ENCODE measurements at places on chromosomes 5 and 9.

GRCh38 chr9:122314165-122314564, 49.5 kb downstream of the MRRF start:
- no peak for DNase-seq

DNA sequence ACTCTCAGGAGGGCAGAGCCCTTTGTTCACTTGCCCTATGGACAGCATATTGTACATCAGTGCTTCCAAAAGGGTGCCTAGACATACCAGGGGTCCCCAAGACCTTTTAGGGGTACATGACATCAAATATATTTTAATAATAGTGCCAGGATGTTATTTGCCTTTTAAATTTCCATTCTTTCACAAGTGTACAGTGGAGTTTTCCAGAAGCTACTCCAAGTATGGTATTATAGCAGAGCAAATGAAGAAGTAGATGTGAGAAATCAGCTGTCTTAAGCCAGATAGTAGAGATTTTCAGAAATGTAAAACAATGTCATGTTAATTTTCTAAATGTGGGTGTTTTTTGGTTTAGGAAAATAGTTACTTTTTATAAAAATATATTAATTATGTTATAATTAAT, 15.6 kb downstream of the PTTG1 start:
- DNase-seq, result no peak

DNA sequence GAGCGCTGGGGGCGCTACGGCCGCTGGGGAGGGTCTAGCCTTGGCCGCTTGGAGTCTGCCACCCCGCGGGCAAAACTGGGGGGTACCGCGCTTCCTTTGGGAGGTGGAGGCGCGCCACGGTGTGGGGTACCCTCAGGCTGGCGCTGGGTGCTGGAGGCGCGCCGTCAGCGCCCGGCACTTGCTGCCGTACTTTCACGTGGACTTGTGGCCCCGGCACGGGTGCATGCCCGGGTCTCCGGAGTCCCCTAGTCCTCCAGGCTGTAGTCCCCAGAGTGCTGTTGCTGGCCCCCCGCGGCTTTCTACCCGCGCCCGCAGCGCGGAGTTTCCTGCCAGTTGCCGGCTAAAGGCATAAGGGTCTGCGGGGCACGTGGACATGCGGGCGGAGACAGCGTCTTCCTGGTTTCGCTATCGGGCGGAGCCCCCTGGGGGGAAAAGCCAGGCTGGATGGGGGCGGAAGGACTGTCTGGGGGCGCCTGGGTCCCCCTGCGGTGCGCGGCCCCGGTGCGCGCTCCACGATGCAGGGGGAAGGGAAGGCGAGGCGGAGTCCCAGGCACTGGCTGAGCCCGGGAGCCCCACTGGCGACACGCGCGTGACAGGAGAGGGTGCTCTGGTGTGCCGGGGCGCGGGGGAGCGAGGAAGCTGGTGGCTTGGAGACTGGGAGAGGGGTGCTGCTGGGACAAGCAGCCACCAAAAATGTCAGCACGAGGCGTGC, 666 bp downstream of the PPARGC1B start:
- peak; percentile 50 for DNase-seq

DNA sequence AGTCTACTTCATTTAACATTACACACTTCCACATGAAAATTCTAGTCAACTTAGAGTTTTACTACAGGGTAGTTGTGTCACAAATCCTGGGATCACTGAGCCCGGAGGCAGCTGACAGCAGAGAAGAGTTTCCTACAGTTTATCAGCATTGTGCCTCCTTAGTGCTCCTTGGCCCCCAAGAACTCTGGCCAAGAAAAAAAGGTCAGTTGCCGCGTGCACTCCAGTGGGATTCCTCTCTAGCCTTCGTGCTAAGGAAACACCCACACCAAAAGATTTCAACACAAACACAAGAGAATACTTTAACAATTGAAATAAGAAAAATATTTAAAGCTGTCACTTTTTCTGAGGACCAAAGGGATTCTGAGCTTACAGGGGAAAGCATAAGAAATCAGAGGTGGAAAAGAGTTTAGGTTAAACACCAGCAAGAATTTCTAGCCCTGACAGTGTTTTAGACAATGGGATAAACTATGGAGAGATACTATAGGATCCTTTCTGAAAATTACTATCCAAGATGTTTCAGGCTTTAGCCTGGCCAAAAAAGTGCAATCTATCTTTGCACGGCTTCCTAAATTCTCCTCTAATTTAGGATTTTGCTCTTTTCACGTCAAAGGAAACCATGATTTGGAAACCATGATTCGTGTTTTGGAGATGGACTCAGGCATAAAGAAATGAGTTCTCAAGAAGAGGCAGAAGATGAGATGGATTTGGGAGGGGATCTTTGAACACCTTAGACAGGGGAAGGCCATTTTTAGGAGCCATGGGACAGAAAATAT, 606.8 kb downstream of the RAB3C start:
- DNase-seq, result no peak

DNA sequence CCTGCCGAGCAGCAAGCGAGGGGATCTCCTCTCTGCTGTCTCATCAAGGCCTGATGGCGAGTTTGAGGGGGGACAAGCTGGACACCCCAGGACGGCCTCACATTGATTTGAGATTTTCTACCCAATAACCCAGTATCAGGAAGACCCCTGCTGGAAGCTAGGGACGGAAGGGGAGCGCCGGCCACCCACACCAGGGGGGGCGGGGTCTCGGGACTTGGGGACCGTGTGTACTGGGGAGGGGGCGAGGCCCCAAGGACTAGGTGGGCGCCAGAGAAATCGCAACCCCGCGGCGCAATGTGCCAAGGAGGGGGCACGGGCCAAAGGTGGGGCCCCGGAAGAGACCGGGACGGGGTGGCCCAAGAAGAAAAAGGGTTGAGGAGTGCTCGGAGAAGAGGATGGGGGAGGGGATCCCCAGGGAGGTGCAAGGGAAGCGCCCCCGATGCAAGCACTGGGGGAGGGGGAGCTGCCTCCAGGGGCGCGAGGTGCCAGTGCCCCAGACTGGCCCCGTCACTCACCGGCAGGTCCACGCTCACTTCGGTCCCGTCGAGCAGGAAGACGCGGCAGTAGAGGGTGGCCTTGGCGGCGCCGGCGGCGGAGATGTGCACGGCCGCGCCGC, 1.1 kb downstream of the EPB41L4B start:
- no peak for DNase-seq

- DNase-seq, result no peak
Observed at GRCh38 chr5:95963650-95964410, 2.2 kb upstream of the ELL2 start.

DNA sequence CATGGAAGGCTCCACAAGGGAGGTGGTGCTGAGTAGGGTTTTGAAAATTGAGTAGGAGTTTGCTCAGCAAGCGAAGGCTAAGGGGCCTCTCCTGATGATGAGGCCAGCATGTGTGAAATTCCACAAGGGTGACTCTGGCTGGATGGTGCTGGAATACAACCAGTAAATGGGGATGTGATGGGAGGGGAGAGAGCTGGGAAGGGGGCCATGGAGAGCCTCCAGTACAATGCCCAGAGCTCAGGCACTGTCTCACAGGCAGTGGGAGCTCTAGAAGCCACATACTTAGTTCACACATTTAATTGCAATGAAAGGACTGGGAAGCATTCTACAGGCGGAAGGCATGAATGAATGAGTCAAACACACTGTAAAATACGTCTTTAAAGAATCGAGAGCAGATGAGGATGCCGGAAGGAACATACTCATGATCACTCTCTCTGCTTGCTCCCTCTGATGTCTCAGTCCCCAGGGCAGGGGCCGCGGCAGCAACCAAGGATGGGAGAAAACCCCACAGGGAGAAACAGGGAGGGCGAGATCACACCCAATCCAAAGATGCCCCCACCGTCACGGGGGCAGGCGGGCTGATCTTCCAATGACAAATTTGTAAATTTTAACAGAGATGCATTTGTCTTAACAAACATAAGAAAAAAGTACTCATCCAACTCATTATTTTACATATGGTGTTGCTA, 261.0 kb downstream of the NSG2 start:
- no peak for DNase-seq

DNA sequence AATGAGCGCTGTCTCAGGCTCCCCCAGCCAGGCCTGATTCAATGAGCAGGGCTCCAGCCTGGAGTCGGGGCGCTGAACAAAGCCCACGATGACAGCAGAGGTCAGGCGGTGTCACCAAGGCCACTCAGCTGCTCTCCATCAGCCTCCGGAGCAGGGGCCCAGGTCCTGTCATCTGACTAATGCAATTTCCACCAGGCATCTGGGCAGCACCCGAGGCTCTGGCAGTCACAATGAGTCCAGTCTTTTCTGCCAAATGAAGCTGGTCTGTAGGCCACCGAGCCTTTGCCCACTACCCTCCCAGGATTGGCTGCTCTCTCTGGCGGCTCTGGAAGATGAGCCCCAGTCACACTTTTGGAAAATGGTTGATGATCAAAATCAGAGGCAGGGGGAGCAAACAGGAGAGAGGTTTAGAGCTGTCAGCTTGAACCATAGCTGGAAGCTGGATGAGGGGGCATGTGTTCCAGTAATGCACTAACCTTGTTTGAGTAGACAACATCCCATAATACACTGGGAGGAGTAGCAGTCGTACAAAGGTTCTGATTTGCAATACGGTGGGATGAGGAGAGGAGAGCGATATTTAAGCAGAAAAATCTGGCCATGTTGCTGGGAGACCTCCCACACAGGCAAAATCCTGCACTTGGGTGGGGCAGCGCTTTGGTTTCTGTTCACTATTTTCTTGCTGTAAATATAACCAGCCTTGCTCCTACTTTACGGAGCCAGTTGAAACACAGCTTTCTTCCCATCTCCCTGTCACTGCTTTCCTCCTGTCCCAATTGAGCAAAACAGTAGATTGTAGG, 306.4 kb upstream of the PANK3 start:
- no peak for DNase-seq

- DNase-seq, result no peak
Observed at GRCh38 chr5:145362266-145362665, 472.9 kb downstream of the PRELID2 start.

GRCh38 chr9:5452286-5452609, 1.9 kb downstream of the CD274 start:
- no peak for DNase-seq

DNA sequence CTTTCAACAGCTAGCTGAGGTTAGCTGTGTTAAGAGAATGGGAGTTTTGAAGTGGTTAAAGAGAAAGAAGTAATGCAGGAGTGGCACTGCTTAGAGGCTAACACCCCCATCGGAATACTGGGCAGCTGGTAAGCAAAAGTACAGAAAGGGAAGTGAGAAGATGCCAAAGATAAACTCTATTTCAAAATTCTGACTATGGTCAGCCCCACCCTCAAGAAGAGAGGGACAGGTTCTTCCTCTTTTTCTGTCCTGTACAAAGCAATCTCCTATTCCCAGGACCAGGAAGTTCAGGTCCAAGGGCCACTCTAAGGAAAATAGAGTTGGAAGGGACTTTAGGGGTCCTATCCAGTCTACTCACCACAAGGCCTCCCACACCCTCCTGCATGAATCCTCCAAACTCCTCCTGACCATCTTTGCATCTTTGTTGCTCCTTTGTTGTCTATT, 45.9 kb upstream of the JAK2 start:
- no peak for DNase-seq

GRCh38 chr5:33556330-33557328, 115.9 kb downstream of the TARS1 start:
- no peak for DNase-seq

- no peak for DNase-seq
Observed at GRCh38 chr5:98770209-98770910, 3.1 kb upstream of the RGMB start.

- DNase-seq, result no peak
Observed at GRCh38 chr9:98046180-98046543, 10.4 kb upstream of the NANS start.

- no peak for DNase-seq
Observed at GRCh38 chr5:135371622-135372232, 27.3 kb downstream of the MACROH2A1 start.

GRCh38 chr9:110933350-110934001, 104.8 kb downstream of the LPAR1 start:
- no peak for DNase-seq

- DNase-seq, result no peak
Observed at GRCh38 chr9:117258184-117258866, 156.5 kb downstream of the ASTN2 start.

DNA sequence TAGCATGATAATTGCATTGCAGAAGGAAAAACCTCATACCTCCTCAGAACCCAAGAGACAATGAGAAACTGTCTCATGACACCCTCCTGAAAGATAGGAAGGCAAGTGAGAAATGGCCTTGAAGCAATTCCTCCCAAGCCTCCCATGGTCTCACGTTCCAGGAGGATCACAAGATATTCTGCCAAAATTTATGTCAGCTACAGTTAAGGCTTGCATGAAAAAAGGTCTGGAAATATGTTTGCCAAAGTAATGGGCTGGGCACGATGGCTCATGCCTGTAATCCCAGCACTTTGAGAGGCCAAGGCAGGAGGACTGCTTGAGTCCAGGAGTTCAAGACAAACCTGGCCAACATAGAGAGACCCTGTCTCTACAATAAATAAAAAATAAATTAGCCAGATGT, 12.6 kb upstream of the HOMER1 start:
- no peak for DNase-seq

DNA sequence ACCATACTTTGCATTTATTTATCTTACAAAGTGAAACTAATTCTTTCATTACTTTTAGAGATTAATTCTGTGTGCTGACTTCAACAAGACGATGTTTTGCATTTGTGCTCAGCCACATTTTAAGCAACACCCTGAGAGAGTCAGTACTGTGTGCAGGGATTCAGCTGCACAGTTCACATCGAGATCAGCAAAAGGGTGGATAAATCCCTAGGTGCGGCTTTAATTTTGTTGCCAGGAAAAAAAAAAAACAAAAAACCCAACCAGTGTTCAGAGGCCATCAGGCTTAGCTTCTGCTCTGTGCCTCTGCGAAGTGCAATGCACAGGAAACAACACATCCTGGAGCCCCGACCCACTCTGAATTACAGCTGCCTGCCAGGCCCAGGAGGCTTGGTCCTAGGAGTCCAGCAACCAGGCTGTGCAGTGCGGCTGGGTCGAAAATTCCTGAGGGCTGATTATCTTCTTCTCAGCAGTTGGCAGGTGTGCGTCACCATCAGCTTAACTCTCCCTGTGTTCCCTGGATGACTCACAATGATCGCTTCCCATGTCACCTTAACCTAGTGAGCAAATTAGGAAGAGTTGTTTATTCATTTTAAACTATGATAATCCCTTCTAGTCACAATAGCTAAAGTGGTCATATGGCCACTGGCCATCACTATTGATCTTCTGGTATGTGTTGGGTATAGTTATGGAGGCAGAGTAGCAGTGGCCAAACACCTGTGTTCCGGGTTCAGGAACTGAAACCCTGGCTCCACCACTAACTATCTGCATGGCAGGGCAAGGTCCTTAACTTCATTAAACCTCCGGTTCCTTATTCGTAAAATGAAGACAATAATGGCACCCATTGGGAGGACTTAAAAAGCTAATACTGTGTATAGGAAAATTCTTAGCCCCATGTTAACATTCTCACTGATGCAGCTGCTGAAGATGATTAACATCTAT, 31.2 kb upstream of the NDUFB6 start:
- no peak for DNase-seq

DNA sequence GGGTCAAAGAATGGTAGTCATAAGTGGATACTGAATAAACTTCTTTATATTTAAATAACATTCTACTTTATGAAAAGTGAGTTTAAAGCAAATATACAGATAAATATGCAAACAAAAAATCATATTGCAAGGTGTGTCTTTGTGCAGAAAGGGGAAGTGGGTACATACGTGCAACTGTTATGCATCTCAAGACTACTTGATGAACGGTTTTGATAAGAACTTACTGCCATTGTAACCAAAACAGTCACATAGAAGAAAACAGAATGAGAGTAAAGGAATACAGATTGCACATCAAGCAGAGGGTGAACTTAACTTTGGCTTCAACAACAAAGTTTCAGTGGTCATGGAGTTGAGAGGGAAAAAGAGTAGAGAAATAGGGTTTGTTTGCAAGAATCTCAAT, 9.9 kb downstream of the CAMK4 start:
- DNase-seq, result no peak

- DNase-seq, result no peak
Observed at GRCh38 chr5:98772415-98773213, 849 bp upstream of the RGMB start.

GRCh38 chr5:107424491-107424890, 246.2 kb downstream of the EFNA5 start:
- DNase-seq, result no peak

Measured in CMK (cell line).